ENCODE measurements at places on chromosomes 5 and 9.

GRCh38 chr9:91897201-91897600, 52.8 kb downstream of the ROR2 start:
- DNase-seq, result no peak

DNA sequence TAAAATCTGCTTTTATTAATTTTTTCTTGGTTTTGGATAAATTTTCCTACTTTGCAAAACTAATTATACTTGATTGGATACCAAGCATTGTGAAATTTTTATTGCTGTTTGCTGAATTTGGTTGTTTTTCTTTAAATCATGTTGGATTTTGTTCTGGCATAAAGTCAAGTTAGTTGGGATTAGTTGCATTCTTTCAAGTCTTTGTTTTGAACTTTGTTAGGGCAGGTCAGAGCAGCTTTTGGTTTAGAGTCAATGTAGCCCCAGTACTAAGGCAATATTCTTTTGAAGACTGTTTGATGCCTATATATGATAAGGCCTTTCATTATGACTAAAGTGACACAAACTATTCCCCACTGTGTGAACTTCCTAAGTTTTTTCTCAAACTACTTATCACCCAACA, 531.1 kb downstream of the RASEF start:
- no peak for DNase-seq

- peak; percentile 19 for DNase-seq
These were observed 584.6 kb upstream of the CDH18 start for GRCh38 chr5:20572614-20573013.

- DNase-seq, result no peak
These were observed 53.7 kb upstream of the ABCA1 start for GRCh38 chr9:104981543-104982129.

DNA sequence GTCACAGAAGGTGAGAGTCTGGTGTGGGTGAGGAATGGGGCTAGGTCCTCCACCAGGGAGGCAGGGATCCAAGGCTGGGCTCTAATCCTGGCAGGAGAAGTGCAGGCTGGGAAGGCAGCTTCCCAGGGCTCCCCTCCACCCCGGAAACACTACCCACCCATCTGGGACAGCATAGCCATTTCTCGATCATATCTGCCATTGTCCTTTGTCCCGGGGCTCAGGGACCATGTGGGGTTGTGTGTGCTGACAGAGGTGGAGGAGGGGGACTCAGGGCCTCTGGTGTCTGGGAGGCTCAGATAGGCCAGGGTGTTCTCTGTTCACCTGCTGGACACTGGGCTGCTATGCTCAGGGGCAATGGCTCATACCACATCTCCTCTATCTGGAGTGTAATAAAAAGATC, 32.2 kb upstream of the STRBP start:
- no peak for DNase-seq

DNA sequence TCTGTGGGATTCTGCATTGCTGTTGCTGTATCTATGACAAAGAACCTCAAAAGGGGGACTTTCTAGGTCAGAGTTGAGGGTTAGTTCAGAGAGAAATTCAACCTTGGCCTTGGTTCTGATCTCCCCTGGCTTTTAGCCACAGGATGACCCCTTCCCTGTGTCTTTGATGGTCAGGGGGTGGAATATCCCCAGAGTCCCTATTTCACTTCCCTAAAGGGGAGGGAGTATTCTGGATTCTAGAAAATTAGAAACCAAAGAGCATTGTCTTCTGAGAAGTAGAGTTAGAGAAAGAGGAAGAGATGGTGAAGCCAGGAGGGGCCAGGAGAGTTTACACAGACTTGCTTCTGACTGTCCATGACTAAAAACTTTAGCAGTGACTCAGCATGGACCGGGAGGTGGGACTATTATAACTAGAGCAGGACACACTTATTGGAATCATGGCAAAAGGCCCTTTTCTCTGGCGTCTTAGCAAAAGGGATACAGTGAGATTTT, 56.2 kb upstream of the LPAR1 start:
- DNase-seq, result no peak

DNA sequence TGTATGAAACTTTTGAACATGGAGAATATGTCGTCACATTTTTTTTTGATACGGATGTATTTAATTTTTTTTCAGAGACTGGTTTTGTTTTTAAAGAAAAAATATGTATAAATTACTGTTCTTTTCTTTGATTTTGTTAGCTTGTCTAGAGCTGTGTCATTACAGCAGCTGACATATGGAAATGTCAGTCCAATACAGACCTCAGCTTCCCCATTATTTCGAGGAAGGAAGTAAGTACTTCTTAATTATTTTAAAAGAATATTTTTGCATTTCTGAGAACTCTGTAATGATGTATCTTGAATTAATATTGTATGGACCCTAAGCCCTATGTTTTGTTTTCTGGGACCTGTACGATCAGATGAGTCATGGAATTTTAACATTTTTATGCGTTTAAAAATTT, 7.6 kb downstream of the TENT2 start:
- no peak for DNase-seq

DNA sequence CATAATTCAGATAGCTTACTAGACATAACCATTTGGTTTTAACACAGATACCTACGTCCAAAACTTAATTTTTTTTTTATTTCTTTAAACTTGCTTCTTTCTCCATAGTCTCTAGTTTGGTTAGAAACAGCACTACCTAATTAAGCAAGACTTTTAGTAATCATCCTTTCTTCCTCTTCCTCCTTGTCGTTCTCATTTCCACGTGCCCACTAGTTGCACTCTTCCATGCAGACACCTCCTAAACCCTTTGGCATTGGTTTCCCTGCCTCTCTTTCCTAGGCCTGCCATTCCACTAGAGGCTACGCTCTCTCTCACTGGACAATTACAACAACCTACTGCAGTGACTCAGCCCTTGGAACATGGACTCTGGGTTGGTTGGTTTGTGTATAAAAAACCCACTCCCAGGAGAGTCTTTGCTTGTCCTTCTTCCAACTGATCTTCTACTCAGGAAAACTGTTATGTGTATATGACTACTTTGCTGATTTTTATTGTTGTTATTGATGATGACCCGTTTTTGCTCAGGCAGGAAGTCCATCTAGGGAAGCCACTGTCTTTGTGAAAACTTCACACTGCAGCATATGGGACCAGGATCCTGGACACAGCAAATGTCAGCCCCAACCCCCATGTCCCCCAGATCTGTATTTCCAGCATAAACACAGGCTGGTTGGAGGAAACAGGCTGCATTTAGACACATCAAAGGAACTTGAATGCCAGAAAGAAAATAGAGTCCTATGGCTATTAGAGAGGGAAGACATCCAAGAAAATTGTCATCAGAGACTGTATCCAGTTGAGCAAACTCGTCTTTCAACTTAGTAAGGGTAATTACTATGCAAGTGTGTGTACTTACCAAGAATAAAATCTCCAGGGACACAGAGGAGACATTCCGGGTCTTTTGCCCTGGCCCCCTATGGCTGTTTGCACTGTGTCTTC, 503.2 kb downstream of the GADD45G start:
- DNase-seq, result no peak

DNA sequence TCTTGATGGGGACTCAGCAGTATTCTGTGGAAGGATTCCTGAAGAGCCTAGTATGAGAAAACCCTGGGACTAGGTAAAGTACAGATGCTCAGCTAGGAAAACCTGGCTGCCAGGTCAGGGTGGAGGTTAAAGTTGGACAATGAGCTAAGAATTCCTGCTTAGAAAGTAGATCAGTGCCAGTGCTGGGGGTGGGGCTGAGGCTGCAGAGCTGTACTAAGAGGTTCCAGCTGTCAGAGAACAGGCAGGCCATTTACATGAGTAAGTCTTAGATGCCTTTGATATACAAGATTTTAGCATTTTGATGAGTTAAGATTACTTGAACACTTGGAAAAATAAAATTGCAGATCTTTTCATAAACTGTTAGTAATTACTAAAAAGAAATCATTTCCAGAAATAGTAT, 332.3 kb upstream of the NUDT12 start:
- DNase-seq, result peak; percentile 50

DNA sequence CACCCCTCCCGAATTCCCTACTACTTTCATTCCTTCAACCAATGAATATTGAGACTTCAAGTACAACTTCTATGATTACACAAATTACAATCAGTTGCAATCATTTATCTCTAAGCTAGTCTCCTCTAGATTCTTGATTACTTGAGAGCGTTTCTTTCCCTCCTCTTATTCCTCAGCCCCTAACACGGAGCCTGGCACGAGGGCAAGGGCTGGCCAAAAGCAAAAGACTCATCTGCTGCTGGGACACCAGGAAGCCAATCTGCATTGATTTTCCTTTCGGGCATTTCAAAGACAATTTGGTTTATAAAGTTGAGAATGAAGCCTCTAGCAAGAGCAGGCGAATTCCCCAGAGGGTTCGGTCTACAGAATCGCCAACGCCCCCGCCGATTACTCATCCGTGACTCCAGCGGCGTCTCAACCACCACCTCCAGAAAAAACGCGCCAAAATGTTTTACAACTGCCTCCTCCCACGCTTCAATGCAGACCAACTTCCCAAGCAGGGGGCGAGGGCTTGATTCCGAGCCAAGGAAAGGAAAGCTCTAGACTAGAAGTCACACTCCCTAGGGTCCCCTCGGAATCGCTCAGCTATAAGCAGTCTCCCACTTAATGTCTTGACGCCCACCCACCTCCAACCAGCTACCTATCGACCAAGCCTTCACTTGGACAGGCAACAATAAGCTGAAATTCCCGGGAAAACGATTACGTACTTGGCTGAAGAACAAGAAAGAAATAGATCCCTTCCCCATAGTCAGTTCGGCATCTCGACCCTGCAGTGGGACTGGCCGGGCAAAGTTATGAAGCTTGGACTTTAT, 1.5 kb downstream of the PCSK1 start:
- peak; percentile 64 for DNase-seq

DNA sequence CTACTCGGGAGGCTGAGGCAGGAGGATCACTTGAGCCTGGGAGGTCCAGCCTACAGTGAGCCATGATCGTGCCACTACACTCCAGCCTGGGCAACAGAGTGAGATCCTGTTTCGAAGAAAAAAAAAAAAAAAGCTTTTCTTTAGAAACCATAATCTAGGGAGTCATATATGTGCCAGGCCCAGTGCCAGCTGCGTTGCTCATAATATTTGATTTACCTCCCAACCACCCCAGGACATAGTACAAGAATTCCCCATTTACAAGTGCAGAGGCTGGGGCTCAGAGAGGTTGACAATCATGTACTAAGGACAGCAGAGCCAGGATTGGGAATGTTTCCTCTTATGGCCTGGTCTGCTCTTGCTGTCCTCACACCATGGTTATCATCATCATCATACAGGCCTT, 25.1 kb upstream of the TRIM14 start:
- no peak for DNase-seq

DNA sequence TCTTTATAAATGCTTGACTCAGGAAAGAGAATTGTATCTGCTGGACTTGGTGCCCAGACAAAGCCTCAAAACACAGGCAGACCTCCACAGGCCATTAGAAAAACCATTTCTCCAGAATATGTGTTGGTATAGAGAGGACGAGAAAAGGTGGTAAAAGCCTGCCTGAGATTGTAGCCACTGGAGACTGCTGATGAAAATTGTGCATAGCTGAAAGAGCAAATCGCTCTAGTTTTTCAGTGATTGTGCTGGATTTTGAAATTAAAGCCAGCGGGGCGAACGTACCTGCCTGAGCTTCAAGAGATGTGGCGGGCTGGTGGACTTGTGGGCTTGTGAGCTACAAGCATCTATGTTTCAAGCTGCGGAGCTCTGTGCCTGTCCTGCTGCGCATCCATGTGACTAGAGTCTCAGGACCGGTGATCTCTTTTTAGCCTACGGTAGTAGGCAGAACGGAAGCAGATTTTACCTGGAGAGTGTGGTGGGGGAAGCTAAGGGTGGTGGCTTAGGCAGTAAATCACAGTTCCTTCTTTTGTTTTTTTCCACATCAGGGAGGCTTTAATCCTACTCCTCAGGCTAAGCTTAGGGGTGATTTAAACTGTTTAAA, 193.6 kb downstream of the SREK1 start:
- DNase-seq, result peak; percentile 19

DNA sequence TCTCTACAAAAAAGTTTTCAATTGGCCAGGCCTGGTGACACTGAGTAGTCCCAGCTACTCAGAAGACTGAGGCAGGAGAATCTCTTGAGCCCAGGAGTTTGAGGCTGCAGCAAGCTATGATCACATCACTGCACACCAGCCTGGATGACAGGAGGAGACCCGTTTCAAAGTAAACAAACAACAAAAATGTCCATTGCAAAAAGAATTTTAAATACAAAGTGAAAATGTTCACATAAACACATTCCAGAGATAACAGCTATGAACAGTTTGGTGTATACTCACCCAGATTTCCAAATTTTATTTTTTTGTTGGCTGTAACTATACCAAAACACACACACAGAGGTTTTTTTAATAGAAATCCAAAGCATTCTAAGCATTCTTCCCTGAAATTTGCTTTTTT, 39.8 kb downstream of the ADRA1B start:
- DNase-seq, result no peak

- DNase-seq, result peak; percentile 78
These were observed 1.5 kb downstream of the LTC4S start for GRCh38 chr5:179795049-179795862.

DNA sequence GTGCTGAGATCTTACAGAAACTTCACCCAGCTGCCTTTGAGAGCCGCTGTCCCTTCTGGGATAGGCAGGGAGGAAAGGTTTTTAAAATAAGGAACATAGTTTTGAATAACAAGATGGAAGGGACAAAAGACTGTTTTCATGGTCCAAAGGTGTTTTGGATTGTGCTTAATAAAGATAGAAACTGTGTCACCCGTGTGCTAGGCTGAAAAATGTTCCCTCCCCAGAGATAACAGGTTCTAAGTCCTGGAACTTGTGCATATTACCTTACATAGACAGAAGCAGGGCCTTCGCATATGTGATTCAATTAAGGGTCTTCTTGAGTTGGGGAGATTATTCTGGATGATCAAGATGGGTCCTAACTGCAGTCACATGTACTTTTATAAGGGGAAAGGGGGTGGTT, 1.9 kb upstream of the CEMIP2 start:
- DNase-seq, result no peak

DNA sequence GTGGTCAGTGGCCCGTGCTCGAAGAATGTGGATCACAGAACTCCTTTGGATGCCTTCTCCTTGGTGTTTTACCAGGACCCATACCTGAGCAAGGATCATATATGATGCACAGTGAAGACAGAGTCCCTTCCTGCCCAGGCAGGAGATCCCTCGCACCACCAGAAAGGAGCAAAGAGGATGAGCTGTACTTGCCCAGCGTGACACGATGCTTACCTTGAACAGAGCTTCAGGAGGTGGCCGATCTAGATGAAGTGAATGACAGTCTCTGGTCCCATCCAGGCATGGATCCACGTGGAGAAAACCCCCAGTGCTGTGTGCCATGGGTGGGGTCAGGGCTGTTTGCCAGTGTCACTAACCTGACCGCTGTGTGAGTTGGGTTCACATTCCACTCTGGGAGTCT, 455.4 kb downstream of the GADD45G start:
- DNase-seq, result no peak

GRCh38 chr5:56358703-56359681, 125.9 kb upstream of the ANKRD55 start:
- DNase-seq, result no peak

GRCh38 chr9:133163504-133164172, at the start of gene GBGT1:
GBGT1 (minus strand) TSS chr9:133163914; CDS start chr9:133162412, 1,502 bp downstream.
- peak; percentile 79 for DNase-seq

Measured in GM23338 (cell line).